DMS153 (cell line): ENCODE measurements at places on chromosomes 4 and X.

GRCh38 chr4:164108971-164109370, 614.5 kb downstream of the TMA16 start:
- no peak for DNase-seq

DNA sequence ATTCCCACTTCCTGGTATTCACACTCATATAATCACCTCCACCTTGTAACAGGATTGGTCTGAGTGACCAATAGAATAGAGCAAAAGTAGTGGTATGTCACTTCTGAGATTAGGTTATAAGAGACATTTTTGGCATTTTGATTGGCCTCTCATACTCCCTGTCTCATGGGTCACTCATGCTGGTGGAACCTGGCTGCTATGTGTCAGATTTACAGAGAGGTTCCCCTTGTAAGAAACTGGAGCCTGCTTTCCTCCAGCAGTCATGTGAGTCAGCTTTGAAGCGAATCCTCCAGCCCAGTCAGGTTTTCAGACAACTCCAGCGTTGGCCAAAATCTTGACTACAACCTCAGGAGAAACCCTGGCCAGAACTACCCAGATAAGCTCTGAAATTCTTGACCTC, 2.6 kb upstream of the OTUD4 start:
- no peak for DNase-seq

GRCh38 chr4:53476232-53477037, 99.0 kb downstream of the FIP1L1 start:
- no peak for DNase-seq

- DNase-seq: no peak
These were observed 21.1 kb upstream of the CD38 start for GRCh38 chr4:15757054-15757453.

DNA sequence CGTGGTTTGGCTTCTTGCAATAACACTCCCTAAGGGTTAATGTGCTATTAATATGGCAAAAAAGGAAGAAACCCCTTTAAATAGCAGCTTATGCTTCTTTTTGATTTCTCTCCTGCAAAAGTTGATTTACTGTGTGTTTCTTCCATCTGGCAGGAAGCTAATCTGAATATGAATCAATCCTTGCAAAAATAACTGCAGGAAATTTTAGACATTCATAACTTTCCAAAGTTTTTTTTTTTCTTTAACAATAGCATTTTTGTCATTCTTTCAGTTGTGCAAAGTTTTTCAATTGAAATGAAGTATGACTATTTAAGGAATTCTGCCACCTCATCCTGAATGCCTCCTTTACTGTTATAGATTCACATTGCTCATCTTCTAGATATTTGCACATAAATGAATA, 115.6 kb downstream of the SPANXA1 start:
- no peak for DNase-seq

- DNase-seq: no peak
These were observed 33.9 kb downstream of the VSIG4 start for GRCh38 chrX:66005830-66006449.

DNA sequence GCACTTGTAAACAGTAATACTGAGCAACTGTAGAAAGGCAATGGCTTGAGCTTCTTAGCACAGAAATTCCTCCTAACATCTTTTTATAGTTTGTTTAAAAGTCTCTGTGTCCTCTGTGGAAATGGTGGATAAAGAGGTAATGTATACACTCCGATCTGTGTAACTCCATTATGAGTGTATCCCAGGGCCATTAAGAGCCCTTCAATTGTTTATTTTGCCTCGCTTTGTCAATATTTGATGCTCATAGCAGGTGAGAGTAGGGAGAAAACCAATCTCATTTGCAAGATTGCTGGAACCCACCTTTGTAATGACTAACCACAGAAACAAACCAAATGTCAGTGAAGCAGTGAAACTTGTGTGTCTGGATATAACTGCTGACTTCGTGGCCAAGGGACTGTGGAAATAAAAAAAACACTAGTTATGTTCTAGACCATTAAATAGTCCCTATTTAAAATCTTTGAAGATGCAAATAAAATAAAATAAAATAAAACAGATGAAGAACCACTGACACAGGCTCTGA, 598.2 kb upstream of the BOD1L1 start:
- peak; percentile 92 for DNase-seq

GRCh38 chr4:173519111-173520101, 10.6 kb downstream of the HAND2 start:
- DNase-seq: no peak

GRCh38 chrX:69145714-69146113, 19.5 kb downstream of the PJA1 start:
- no peak for DNase-seq

- no peak for DNase-seq
These were observed 326.2 kb upstream of the SLIT2 start for GRCh38 chr4:19925516-19925915.

DNA sequence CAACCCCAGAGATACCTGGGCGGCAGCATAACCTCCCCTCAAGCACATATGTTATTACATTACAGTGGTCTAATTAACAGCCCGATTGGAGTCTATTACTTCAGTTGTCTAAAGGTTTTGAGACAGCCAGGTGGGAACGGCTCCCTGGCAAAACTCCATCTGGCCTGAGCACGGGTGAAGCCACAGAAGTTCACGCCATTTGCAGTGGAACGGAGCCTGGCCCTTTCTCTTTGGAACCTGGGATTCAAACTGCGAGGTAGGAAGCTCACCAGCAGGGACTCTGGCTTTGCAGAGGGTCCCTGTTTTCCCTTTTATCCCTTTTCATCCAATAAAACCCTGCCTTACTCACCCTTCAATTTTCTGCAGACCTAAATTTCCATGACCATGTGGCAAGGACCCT, 45.9 kb upstream of the NEIL3 start:
- no peak for DNase-seq

DNA sequence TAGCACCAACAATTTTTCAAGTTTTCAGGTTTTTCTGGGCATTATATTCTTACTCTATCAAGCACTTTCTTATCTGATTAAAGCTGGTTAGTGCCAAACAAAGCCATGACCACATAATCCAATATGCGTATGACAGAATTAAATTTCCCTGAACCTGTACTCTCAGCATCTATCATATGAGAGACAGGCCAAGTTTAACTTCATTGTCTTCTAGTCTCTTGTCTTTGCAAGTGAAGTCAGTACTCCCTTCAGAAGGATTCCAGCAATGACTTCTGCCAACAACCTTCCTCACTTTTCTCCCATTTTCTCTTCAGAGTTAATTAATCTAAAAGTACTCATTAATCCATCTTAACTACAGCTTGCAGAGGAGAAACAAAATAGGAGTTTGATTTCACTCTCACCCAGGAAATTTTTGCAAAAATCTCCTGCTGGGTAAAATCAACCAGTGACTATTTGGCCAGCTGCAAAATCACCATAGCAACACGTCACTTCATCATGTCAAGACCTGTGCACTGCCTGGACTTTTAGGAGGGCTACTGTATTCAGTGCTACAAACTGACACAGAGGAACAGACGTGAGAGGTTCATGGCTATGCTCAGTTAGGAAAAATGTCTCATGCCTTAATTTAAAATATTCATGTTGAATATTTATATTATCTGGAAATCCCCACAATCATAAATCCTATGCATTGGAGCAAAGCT, 208.4 kb downstream of the ANTXR2 start:
- peak; percentile 65 for DNase-seq

- DNase-seq: no peak
These were observed 31.3 kb downstream of the EMCN start for GRCh38 chr4:100486496-100486895.

GRCh38 chrX:78595901-78596502, 63.1 kb downstream of the RTL3 start:
- DNase-seq: no peak

GRCh38 chr4:177119691-177120090, 190.0 kb upstream of the NEIL3 start:
- DNase-seq: no peak

DNA sequence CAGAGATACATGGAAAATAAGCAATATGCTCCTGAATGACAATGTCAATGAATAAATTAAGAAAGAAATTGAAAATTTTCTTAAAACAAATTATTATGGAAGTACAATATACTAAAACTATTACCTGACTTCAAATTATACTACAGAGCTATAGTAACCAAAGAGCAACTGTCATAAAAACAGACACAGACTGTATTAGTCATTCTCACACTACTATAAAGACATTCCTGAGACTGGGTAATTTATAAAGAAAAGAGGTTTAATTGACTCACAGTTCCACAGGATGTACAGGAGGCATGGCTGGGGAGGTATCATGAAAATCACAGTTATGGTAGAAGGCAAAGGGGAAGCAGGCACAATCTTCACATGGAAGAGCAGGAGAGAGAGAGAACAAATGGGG, 60.0 kb upstream of the CYSLTR1 start:
- no peak for DNase-seq

DNA sequence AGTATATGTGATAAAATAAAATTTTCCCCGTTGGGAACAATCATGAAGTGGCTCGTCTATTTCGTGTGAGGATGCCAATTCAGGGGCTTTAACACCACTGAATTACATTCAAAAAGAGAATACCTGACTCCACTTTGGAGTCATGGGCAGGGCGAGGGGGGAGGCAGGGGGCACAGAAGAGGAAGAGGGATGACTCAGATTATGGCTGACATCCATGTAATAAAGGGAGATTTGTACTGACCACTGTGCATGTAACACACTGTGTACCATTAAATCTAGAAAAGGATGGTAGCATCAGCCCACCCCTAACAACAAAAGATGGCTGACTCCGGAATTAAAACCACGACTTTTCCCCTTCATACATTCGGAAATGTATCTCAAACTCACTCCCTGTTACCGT, 1.3 kb downstream of the SLC9A7 start:
- DNase-seq: no peak

DNA sequence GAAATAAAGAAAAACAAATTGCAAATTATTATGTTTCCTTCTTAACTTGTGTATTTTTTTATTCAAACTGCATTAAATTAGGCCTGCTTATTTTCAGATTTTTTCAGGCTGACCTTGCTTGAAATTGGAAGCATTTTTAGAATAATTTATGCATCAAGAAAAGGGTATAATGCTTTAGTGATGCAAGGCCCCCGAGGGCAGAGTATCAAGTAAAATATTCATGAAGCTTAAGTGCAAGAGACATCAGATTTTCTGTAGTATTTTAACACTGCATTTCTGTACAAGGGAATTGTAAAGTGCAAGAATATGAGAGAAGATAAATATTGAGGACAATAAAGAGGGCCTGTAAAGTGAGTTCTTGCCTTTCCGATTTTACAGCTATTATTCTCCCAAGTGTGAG, 485.8 kb upstream of the ATOH1 start:
- DNase-seq: no peak

DNA sequence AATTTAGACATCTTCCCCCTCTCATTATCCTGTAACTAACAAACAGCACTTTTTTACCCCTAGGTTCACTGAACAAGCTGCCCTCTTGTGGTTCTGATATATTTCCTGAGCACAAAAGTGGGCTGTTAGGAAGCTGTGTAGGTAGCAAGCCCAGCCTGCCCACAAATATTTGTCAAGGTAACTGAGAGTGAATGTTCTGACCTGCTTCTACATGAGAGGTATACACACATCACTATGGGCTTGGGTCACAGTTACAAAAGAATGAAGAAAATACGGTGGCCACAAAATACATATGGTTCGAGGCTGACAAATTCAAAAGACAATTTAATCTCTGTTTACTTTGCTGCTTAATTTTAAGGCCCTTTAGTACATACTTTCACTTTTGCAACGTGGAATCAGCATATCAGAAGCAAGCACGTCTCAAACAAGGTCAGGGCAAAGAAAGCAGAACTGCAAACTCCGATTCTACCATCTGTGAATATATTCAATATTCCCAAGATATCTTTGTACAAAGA, 78.7 kb downstream of the RBM47 start:
- DNase-seq: peak; percentile 54

DNA sequence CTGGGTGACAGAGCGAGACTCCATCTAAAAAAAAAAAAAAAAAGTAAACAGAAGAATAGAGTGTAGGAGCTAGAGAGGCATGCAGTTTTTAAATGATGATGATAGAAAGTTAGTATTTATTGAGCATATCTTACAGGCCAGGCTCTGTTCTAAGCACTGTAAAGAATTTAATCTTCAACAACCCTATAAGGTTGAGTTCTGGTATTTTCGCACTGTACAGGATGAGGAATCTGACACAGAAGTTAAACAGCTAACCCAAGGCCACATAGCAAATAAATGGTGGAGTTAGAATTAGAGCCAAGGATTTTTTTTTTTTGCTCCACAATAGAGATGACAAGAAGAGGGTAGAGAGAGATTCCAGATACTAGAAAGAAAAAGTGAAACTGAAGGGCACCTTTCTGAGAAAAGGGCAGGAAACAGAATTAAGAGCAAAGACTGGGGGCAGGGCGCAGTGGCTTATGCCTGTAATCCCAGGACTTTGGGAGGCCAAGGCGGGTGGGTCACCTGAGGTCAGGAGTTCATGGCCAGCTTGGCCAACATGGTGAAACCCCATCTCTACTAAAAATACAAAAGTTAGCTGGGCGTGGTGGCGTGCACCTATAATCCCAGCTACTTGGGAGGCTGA, 56.1 kb downstream of the KLHL5 start:
- no peak for DNase-seq

- no peak for DNase-seq
These were observed 92.5 kb downstream of the AKAP4 start for GRCh38 chrX:50108264-50108663.

- DNase-seq: no peak
These were observed 239.4 kb upstream of the CTSO start for GRCh38 chr4:156193106-156193505.

DNA sequence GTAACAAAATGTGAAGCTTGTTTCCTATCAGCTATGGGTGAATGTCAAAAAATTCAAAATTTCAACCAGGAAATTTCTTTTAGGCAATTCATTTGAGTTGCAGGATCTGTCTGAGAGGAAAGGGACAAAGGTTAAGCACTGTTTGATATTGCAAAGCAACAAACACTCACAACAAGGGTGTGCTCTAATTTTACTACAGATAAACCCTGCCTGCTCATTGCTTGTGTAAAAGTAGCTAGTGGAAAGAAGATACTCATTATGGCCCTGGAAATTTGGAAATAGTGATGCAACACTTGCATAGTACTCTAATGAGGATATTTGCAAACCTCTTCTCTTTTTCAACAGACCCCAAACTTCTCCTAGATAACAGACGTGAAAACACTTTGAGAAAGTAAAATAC, 27.1 kb downstream of the FAM47E start:
- no peak for DNase-seq

DNA sequence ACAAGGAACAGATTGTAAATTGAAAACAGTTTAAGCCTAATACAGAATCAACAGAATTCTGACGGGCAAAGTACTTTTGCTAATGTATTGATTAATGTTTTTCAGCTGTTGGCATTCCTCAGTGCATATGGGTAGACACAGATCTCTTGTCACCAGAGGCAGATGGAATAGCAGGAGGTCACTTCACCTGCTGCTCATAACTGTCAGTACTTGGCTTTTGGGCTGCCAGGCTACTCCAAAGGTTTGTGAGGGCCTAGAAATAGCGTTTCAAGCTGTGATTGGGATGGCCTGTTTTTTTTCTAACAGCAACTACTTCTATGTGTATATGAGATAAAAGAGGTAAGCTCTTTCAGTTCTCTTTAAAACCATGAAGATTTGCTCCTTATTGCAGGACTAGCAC, 307.5 kb upstream of the ANXA10 start:
- no peak for DNase-seq

GRCh38 chr4:120355881-120356280, 289.2 kb upstream of the MAD2L1 start:
- DNase-seq: no peak
